ENCODE measurements at places on chromosomes 2 and 18.

- no peak for DNase-seq
Observed at GRCh38 chr2:238603596-238603995, 176.9 kb downstream of the ASB1 start.

DNA sequence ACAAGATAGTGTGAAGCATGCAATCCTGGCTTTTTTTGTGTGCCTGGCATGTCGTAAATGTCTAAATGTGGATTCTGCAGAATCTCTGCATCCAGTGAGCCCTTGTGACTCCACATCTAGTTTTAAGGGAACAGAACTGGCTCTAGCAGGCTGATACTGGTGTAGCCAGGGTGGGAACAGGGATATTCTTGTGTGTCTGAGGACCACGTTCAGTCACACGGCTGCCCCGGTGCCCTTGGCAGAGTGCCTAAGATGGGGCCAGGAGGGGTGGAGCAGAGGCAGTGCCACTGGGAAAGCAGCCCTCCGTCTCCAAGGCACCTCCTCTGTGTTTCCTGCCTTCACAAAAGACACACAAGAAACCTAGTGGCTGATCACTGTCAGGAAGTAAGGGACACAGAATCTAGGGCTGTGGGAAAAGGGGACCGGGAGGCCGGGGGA, 91.5 kb upstream of the PARD3B start:
- DNase-seq, result peak; percentile 7

DNA sequence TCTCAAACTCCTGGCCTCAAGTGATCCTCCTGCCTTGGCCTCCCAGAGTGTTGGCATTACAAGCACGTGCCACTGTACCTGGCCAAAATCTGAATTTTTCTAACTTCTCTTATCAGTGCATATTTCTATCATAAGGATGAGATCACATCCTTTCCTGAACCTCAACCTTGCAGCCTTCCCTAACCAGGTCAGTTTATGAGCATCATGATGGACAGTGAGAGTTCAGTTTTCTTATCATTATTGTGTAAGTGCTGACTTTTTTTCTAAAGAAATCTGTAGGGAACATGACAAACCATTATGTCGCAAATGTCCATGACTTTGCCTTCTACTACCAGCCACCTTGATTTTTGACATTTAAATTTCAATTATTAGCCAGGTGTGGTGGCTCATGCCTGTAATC, 31.5 kb downstream of the MRPL33 start:
- no peak for DNase-seq

DNA sequence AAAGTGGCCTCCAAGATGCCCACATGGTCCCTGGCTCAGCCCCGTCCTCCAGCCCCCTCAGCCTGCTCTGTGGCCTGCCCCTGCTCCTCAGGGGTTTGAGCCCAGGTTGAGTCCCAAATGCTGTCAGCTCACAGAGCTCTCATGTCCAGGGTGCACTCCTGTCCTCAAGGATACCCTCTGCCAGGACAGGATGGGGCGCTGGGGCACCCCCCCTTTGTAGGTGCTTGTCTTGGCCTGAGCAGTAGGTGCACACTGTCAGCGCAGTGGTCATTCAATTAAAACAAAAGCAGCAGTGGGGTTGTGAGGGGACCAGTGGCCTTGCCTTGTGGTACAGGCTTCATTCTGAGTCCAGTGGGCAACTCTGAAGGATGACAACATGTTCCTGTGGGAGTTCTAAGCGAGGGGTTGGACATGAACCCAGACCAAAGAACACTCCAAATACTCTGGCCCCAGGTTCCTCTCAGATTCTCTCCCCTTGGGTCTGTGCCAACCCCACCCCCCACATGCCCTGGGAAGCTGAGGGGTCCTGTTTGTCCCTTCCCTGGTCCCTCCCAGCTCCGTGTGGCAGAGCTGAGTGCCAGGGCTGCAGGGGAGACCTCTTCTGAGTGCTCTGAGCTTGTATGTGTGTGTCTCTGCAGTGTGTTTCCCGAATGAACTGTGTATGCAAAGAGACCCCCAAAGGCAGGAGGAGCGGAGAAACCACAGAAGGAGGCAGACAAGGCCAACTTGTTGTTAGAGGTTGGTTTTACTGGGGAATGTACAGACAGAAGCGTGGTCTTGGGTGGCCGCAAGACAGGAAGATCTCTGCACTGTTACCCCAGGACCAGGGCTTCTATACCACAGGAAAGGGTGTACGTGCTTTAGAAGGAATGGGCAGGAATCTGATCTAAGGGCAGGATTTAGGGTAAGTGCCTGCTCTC, 155.6 kb upstream of the HS6ST1 start:
- no peak for DNase-seq

Data from fibroblast of skin of right biceps (primary cell).